ENCODE measurements at places on chromosomes 11 and 22.

GRCh38 chr22:43562843-43563242, 151.0 kb downstream of the MPPED1 start:
- no peak for DNase-seq

DNA sequence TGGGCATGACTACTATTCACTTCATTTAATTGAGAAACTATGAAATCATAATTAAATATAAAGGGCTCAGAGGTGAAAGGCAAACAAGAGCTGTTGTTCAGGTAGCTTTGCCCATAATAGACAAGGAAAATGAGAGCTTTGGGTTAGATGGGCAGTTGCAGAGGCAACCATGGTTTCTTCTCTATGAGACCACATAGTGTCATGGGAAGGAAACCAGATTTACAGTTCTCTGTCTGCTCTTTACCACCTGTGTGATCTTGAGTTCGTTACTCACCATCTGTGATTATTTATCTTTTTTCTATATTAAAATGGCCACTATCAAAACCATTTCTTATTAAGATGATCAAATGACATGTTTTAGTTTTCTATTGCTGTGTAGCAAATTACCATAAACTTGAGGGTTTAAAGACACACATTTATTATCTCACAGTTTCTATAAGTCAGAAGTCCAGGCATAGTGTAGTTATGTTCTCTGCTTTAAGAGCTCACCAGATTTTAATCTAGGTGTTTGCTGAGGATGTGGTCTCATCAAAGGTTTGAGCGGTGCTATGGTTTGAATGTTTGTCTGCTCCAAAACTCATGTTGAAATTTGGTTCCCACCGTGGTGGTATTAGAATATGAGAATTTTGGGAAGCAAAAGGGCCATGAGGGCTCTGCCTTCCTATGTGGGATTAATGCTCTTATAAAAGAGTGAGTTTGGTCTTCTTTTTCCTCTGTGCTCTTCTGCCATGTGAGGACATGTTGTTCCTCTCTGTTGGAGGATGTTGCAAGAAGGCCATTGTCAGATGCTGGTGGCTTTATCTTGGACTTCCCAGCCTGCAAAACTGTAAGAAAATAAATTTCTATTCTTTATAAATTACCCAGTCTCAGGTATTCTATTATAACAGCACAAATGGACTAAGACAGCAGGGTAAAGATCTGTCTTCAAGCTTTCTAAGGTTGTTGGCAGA, 38.2 kb downstream of the OR2AG2 start:
- no peak for DNase-seq

DNA sequence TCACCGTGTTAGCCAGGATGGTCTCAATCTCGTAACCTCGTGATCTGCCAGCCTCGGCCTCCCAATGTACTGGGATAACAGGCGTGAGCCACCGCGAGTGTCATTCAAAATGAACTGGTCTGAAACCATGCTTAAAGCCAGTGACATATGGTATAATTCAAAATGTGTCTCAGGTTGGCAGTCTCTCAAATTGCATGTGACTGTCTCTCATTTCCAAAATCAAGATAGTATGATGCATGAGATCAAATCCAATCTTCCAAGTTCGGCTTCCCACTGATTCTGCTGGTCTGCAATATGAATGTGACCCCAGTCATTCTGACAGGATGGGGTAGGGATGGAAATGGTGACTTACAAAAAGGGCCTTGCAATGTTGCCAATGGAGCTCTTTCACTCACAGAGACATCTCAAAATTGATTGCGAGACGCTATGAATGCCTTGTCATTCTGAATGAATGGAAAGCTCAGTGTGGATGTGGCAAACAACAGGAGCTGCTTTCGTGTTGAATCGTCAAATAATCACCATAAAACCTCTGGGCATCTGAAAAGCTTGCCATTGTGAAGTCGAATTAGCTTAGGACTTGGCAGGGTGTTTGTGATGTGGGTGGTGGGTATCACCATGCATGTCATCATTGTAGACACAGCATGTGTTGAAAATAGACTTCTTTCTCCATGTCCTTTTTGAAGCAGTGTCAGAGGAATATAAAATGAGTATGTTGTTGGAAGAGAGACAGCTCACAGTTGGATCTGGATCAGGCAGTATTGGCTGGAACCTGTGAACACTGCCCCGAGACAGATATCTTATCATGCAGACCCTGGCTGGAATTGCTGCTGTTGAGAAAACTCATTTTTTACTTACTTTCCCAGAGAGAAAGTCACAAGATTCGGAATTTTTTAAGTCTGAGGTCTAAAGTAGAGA, 12.2 kb downstream of the SLN start:
- no peak for DNase-seq

GRCh38 chr11:72354356-72355115, 79.8 kb downstream of the CLPB start:
- no peak for DNase-seq

DNA sequence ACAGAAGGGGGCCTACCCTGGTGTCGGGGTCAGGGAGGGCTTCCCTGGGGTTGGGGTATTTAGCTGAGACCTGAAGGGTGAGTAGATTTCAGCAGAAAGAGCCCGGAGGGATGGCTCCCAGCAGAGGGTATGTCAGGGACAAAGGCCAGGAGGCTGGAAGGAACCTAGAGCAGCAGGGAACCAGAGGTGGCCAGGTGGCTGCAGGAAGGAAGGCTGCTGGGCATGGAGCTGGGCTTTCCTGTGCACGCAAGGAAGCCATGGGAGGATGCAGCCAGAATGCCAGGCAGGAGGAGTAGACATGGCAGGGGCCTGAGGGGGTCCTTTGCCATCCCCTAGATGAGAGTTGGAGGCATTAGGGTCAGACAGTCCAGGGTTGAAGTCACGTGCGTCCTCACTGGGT, 27.4 kb upstream of the RELT start:
- no peak for DNase-seq

DNA sequence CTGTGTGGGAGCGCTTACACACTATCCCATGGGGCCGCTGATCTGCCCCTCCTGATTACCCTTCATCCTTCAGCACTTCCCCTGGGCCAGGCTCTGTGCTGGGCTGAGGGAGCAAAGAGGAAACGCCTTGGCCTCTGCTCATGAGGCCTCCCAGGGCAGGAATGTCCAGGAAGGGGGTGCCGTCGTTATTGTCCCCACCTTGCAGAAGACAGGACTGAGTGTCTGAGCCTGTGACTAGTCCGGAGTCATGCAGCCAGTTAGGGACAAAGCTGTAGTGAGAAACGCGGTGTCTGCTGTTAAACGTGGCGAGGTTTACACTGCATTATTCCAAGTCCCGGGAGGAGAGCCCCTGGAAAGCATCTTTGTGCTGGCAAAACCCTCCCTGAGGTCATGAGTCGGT, 160.0 kb downstream of the TRIM29 start:
- DNase-seq, result no peak

DNA sequence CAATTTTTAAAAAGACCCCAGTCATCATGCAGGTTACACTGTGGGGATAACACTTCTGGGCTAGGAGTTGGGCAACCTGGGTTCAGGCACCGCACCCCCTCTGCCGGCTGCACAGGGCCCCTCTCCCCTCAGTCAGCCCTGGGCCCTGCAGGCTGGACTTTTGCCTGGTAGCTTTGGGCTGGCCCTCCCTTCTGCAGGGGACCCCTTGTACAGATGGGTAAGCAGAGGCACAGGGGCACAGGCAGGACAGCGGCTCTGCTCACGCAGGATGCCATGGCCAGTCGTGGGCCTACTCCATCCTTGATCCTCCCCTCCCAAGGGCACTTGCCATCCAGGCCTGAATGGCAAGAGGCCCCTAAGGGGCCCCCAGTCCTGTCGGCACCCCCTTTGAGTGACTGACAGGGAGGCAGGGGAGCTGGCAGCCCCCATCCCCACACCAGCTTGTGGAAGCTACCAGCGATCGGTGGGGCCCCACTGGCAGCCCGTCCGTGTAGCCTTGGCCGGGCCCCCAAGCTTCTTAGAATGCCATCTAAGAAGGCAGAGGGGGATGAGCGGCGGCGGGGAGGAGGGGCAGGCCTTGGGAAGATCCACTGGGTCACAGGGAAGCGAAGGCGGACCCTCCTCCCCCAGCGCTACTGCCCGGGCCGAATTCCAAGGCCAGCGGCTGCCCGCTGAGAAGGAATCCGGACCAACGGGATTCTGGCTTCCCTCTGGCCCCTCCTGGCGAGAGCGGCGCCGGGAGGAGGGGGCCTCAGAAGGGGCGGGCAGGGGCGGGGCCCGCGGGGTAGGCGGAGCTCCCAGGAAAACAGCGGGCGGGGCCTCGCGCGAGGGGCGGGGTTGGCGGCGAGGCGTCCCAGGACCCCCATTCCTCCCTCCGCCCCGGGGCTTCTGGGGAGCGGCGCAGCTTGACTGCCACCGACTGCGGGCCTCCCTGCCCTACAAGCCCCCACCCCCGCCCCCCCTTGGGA, 6.8 kb upstream of the CHKA start:
- DNase-seq, result no peak

DNA sequence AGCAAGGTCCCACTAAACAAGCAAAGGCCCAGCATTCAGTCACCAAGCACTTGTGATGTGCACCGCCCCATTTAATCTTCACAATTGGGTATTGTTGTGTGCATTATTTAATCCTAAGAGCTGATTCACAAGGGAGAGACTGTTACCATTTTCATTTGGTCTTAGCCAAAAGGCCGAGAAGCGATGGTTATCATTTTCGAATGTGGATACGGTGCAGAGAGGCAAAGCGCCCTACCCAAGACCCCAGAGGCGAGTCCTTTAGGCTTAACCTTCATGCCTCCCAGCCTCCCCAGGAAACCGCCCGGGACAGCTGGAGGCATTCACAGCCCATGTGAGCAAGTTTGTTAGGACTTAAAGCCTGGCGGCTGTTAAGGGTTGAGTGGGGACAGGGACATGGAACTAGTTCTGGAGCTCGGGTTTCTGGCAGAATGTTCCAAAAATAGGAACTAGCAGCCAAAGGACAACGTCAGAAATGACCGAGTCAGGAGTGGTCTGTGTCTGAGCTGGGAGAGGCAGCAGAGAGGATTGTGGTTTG, 13.0 kb upstream of the UPK3A start:
- no peak for DNase-seq

DNA sequence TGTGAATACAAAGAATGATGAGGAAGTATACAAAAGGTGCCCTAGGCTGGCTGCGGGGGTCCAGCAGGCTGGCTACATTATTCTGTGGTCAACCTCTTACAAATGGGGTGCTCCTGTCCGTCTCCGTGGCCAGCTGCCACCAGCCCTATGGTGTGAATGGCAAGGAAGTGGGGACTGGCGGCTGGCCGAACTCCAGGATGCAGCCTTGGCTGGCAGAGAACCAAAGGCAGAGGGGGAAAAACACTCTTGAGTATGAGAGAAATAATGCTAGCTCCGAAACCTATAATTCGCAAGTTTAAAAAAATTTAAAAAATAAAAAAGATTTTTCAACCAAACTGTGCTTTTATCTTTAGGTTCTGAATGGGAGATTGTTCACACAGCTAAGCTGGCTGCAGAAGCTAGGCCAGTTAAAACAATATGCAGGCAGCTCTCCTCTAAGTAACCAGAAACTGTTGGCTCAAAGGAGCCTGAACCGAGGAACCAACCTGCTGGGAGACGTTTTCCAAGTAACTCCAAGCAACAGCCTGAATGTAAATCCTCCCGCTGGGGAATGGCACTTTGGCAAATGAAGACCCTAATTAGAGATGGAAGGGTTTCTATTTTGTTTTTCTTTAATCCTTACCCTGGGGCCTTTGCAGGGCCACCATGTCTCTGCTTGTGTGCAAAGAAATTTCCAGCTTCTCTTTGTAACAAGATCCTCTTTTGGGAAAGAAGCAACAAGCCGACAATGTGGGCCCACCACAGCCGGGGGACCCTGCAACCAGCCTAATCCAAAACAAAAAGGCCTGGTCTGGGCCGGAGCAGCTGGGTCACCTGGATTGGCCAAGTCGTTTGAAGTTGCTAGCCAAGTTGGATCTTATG, 50.2 kb downstream of the C22orf31 start:
- no peak for DNase-seq

DNA sequence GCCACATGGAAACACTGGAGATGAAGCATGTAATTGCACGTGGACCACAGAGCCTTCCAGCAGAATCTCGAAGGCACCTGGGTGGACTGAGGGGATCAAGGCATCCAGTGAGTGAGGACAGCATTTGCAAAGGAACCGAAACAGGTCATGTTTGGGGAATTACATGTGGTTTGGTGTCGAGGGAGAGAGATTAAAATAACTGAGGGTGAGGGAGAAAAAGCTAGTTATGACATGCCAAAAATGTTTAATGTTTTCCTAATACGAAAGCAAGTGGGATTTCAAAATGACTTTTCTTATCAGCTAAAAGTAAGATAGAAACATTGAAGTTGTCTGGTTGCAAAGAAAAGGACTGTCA, 157.1 kb downstream of the BLID start:
- no peak for DNase-seq

- no peak for DNase-seq
These were observed 1.1 kb downstream of the RBFOX2 start for GRCh38 chr22:36027579-36027934.

DNA sequence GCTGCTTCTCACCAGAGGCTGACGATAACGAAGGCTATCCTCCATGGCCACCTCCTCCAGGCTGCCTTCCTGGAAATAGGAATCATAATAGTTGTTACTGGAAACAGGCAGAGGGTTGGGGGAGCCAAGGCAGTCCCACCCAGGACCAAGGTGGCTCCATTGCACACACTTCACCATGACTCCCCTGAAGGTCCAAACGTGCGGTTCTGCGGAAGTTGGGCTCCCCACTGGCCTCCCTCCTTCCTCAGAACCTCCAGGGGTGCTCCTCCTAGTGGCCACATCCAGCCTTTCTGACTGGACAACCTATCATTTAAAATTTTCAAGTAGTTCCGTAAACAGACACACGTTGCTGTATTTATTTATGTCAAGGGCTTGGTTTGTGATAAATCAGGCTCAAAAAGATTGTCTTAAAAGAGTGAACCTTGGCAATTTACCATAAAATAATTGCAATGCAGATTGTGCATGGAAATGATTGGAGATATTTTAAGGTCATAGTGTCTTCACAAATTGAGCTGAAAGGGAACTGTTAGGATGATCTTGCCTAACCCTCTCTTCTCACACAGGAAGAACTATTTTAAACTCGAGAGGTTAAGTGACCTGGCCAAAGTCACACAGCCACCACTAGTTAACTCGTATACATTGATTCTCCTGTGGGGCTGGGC, 1.4 kb upstream of the TCN2 start:
- peak; percentile 34 for DNase-seq

DNA sequence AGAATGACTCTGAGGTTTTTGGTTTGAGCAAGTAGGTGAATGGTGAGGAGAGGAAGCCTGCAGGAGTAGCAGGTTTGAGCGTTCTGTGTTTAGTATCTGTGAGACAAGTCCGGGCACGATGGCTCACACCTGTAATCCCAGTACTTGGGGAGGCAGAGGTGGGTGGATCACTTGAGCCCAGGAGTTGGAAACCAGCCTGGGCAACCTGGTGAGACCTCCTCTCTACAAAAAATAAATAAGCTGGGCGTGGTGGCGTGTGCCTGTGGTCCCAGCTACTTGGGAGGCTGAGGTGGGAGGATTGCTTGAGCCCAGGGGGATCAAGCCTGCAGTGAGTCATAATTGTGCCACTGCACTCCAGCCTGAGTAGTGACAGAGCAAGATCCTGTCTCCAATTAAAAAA, 9.7 kb upstream of the CENATAC start:
- DNase-seq, result no peak
